Karpas-422 (cell line): ENCODE measurements at places on chromosomes 3 and 15.

- no peak for DNase-seq
These were observed 739.4 kb downstream of the MCTP2 start for GRCh38 chr15:94970802-94971201.

- DNase-seq: peak; percentile 49
These were observed 33.4 kb downstream of the PRKCD start for GRCh38 chr3:53194210-53195065.

DNA sequence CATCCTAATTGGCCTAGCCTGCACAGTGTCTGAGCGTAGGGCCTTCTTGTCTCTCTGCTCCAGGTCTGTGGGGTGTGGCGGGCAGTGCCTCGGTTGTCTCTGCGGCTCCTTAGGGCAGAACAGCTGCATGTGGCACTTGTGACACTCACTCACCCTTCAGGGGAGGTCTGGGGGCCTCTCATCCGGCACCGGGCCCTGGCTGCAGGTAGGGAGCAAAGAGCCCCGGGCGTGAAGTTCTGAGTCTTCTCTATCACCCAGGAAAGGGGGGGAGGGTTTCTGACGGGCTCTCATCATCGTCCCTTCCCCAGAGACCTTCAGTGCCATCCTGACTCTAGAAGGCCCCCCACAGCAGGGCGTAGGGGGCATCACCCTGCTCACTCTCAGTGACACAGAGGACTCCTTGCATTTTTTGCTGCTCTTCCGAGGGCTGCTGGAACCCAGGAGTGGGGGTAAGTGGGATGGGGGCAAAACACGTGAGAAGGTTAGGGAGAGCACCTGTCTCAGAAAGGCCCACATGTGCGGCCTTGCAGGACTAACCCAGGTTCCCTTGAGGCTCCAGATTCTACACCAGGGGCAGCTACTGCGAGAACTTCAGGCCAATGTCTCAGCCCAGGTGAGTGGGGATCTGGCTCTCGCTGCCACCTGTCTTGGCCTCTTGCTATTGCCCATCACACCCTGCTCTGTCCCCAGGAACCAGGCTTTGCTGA, 2.6 kb downstream of the CHRD start:
- DNase-seq: no peak

GRCh38 chr3:196281962-196282361, 5.6 kb downstream of the PCYT1A start:
- no peak for DNase-seq

DNA sequence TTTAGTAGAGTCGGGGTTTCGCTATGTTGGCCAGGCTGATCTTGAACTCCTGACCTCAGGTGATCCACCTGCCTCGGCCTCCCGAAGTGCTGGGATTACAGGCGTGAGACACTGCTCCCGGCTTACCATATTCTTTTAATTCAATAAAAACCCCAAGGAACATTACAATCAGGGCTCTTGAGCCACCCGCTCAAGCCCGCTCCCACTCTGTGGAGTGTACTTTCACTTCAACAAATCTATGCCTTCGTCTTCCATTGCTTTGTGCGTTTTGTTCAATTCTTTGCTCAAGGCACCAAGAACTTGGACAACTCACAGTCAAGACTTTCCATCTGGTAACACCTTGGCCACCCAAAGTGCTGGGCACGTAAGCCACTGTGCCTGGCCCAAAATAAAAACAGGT, 63.0 kb upstream of the PPIB start:
- no peak for DNase-seq

DNA sequence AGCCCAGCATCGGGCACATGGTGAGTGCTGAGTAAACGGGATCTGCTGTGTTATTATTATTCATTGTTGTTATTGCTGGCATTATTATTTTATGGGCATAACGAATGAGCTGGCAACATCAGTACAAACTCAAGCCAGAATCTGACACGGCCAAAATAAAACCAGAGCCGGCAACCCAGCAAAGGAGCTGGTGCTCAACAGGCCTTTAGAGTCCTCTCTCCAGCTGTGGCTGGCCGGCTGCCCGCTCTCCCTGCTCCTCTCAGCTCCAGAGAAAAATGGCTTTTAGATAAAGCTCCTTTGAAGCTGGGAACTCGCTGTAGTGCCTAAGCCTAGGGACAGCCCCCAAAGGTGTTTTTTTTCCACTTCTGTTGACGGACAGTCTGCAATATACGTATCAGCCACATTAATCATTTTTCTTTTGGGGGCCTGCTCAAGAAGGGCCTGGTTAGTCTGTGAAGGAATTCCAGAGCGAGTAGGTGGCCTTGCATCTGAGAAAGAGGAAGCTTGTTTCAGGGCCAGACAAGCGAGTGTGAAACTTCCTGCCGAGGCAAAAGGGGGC, 193.9 kb upstream of the UBE2E1 start:
- peak; percentile 16 for DNase-seq

- no peak for DNase-seq
These were observed 48.9 kb upstream of the GMNC start for GRCh38 chr3:190911382-190911781.

GRCh38 chr3:184042617-184043016, 10.2 kb upstream of the HTR3C start:
- DNase-seq: no peak

GRCh38 chr3:23421811-23422516, 218.8 kb downstream of the UBE2E2 start:
- DNase-seq: no peak

- no peak for DNase-seq
These were observed 155.4 kb downstream of the TP63 start for GRCh38 chr3:189786479-189787064.

DNA sequence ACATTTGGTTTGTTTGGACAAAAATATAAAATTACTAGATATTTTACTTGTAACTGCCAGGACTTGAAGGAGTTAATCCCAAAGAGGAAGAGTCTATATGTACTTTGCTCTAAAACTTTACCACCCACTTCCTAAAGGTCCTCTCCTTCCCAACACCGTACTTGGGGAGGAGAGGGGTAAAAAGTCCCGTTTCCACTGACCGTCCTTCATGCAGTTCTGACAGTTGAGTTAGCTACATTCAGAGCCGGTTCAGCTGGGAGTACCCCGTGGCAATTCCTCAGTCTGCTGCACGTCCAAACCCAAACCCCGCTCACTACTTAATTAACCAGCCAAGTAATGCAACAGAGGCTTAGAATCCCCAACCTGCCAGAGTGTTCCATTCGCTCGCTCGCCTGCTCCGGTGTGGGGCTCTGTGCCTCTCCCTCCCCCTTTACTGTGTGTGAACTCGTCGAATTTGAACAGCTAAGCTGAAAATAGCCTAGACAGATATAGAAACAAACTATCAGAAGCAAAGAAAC, 519.7 kb downstream of the FOXP1 start:
- DNase-seq: peak; percentile 71

DNA sequence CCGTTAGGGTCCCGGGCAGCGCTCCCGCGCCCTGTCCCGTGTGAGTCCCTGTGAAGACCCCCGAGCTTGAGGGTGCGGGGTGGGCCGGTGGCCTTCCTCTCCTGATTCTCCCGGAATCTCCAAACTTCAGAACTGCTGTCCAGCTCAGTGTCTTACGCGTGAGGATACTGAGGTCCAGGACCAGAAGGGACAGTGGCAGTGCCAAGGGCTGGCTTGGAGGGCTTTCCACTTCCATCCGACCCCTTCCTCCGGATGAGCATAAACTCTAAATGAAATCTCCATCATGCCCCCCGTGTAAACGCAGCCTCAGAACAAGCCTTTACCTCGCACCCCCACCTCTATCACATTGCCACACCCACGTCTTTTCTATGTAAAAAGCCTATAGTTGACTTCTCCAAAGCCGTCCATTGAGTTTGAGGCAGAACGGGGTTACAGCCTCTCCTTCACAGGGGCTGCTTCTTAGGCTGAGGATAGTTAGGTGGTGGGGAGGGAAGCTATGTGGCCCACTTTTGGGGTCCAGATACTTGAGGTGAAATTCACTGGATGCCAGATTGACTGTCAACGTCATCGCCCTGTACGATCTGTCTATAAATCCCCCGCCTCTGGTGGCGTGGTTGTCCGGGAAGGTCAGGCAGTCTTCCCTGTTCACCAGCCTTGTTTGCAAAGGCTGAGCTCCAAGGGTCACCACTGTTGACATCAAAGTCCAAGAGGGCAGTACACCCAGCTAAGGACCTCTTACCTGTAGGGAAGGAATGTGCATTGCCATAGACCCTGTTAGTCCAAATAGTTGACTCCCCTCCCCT, 1.1 kb downstream of the EDEM1 start:
- DNase-seq: peak; percentile 87

- peak; percentile 44 for DNase-seq
These were observed 520 bp downstream of the MESD start for GRCh38 chr15:80989081-80989517.

DNA sequence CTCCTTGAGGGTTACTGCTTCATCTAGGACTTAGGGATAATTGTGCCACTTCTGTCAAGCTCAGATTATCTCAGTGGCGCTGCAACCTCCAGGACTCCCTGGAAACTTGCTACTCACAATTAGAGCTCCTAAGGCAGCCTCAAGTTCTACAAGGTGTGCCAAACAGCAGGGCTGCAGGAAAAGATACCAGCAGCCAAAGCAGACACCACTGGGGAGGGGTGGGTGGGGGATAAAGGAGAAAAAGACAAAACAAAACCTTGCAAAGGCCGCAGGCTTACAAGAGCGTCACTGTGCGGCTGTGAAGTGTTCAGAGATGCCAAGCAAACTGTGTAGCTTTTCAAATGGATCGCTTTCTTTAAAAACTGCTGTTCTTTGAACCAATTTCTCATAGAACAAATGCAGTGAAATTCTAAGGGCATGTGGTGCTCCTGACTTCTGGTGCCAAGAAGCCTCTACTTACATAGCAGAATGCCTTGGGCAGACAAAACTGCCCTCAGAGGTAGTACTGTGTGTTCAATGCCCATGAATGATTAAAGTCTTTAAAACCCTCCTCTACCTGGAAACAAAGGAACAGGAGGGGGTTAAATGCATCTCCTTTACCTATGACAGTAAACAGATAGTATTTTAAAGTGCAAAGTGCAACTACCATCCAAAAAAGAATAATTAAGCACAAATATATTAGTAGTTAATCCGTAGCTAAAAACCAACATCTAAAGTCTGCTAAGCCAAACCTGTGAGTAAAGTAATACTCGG, 353.4 kb downstream of the FOXP1 start:
- DNase-seq: no peak

GRCh38 chr15:60682615-60683014, 203.7 kb upstream of the ICE2 start:
- no peak for DNase-seq

- no peak for DNase-seq
These were observed 60.9 kb downstream of the MSL2 start for GRCh38 chr3:136135039-136135802.

GRCh38 chr3:47380026-47380600, 708 bp upstream of the PTPN23 start:
- no peak for DNase-seq

DNA sequence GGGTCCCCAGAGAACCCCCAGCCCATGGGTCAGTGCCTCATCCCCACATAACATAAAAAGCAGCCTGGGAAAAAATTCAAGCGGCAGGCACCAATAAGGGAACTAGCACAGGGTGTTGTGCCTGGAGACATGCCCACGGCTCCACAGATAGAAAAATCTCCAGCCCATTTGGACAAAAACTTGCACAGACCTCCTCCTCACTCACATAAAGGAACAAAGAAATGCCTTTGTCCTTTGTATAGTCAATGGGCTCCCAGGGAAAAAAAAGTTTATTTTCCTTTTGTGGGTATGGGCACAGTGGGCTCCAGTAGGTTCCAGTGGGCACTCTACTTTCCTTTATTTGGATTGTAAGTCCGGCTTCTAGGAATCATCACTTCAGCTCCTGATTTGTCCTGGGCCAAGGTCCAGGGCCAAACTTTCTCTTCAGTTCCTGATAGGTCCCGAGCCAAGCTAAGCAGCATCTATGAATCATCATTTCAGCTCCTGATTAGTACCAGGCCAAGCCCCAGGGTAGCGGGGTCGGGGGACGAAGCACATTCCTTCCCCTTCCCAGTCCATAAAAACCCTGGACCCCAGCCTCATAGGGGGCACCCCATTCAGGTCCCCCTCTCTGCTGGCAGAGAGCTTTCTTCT, 1.6 kb upstream of the DNAH12 start:
- no peak for DNase-seq

- peak; percentile 98 for DNase-seq
These were observed 642 bp downstream of the ZBTB11 start for GRCh38 chr3:101676216-101676764.

GRCh38 chr3:195921334-195921791, 13.0 kb upstream of the TNK2 start:
- no peak for DNase-seq

- DNase-seq: no peak
These were observed 108.2 kb upstream of the MBNL1 start for GRCh38 chr3:152160350-152161011.

GRCh38 chr15:74345051-74345450, 22.4 kb downstream of the CYP11A1 start:
- no peak for DNase-seq

DNA sequence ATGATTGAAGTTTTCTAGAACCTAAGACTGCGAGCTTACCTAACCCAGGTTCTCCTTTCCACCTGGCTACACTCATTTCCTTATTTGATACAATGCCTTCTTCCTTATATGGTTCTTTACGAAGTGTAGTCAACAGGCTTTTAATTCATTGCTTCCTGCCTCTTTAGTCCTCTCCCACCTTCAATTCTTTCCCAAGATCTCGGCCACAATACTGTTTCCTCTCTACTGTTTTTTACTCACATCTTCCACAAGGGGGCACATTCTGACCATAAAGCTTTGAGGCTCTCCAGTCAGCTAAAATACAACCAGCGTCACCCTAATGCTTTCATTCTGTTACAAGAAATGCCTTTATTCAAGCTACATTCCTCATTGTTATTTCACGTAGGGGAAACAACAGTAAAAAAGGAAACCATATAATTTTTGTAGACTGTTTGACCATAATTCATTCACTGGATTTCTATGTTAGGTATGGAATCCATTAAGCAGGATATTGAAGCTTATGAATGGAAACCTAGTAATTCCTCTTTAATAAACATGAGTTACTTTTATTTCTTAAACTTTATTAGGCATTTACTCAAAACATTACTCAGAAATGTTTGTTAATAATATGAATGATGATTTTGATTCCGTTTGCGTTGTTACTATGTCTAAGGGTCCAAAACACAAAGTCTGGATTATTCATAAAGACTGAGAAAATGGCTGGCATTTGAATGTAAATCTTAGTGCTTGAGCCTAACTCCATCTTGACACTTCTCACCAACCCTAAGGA, 29.5 kb upstream of the VEPH1 start:
- peak; percentile 86 for DNase-seq

GRCh38 chr15:99662903-99663302, 70.3 kb downstream of the LYSMD4 start:
- no peak for DNase-seq

DNA sequence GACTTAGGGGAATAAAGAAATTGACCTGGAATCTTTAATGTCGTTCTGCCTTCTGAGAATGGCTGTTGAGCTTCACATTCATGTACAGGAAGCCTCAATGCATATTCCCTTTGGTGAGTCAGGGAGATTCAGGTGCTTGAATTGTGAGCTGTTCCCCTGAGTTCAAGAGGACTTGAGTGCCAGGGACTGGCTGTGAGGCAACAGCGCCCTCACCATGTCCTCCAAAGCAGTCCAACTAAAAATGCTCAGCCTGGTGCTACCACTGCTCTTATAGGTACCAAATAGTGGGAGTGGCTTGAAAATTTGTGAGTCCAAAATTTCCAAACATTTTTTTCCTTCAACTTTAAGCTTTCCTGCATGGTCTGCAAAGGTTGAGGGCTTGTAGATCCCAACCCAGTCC, 54.1 kb downstream of the LEO1 start:
- DNase-seq: peak; percentile 67

GRCh38 chr3:100697172-100697571, 12.1 kb upstream of the TFG start:
- DNase-seq: no peak

- no peak for DNase-seq
These were observed 156.3 kb downstream of the TIGIT start for GRCh38 chr3:114450008-114450596.
